Foreskin keratinocyte (primary cell): ENCODE measurements at places on chromosomes 5 and 9. TPM values are rescaled to one million over a fixed set of nuclear protein-coding genes. Genes with fewer than 3 reads are reported as not detected.

Gene TBC1D2
- 76.8 and 85.0 TPM in 2 replicates for total RNA-seq

Gene BTNL8
- total RNA-seq = not detected in 2 replicates

Gene CARD9
- 0.24 and 0.35 TPM in 2 replicates for total RNA-seq

Gene FOXI1
- total RNA-seq = not detected in 2 replicates

Gene SLC36A2
- not detected in 2 replicates for total RNA-seq

Gene KCNV2
- not detected in 2 replicates for total RNA-seq

Gene TMEM174
- total RNA-seq = not detected in 2 replicates

Gene SPINK4
- not detected in 2 replicates for total RNA-seq

Gene PRR7
- 2.4 and 3.0 TPM in 2 replicates for total RNA-seq

Gene ANKRD18A
- total RNA-seq = 6.4 and 8.4 TPM in 2 replicates

Gene DRD1
- total RNA-seq = not detected in 2 replicates

Gene FOXD4L5
- total RNA-seq = 0.03 and 0.07 TPM in 2 replicates

Gene PCAT7
- not detected in 2 replicates for total RNA-seq

Gene CLIC3
- total RNA-seq = 0.95 and 1.7 TPM in 2 replicates

Gene PHF24
- 0.11 and 0.54 TPM in 2 replicates for total RNA-seq
